ENCODE measurements at places on chromosomes 6 and 20.

- H3K36me3 ChIP-seq, result peaks cover 4% of the 10 kb centered on the region
- H3K4me1 ChIP-seq, result peaks cover 8% of the 10 kb centered on the region
- no peak overlapping the region for H3K27ac ChIP-seq
- no peak for DNase-seq
- H3K4me3 ChIP-seq, result no peak overlapping the region
These were observed 4.1 kb upstream of the VEGFA start for GRCh38 chr6:43765776-43766499.

DNA sequence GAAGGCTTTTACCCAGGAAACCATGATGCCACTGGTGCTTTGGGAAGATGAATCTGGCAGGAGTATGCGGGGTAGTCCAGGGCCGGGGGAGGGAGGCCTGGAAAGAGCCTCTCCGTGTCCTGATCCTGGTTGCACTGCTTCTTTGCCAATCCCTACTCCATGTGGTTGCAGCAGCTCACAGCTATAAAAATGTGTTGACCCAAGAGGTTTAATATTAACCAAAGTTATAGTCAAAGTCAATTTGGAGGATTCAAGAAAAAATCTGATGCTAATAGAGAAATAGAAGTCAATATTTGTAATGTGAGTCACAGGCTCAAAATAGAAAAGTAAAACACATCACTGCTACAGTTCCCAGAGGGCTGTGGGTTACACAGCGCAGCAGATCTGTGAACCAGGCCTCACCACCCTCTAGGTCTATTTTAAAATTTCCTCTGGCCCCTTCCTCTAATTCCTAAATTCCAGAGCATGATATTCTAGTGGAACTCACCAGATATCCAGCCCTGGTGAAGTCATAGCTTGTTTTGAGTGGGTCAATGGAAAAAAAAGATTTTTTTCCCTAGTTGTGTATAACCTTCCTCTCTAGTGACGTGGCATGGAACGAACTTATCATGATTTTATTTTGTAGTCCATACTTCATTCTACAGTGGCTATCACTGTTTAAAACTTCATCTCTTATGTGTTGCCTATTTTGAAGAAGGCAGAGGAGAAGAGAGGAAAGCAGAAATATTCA lies 63.2 kb upstream of the BMP2 start:
- no peaks in the 10 kb centered on the region for H3K4me1 ChIP-seq
- H3K4me3 ChIP-seq, result no peak overlapping the region
- H3K36me3 ChIP-seq, result no peaks in the 10 kb centered on the region
- no peaks in the 10 kb centered on the region for H3K27me3 ChIP-seq
- H3K27ac ChIP-seq, result no peak overlapping the region

- H3K27me3 ChIP-seq, result peaks cover 88% of the 10 kb centered on the region
- H3K27ac ChIP-seq, result no peak overlapping the region
- H3K36me3 ChIP-seq, result no peaks in the 10 kb centered on the region
These were observed 740 bp downstream of the TRIM15 start for GRCh38 chr6:30163918-30164654.

- H3K4me3 ChIP-seq, result no peak overlapping the region
- H3K27ac ChIP-seq, result peak overlapping the region; percentile 46
- H3K36me3 ChIP-seq, result peaks cover 9% of the 10 kb centered on the region
- no peak for DNase-seq
These were observed 141.5 kb downstream of the ARID1B start for GRCh38 chr6:156918647-156919046.

GRCh38 chr6:28212510-28213212 lies 12.4 kb upstream of the ZSCAN9 start:
- H3K36me3 ChIP-seq, result peaks cover 10% of the 10 kb centered on the region
- no peak overlapping the region for H3K27ac ChIP-seq
- peaks cover 16% of the 10 kb centered on the region for H3K4me1 ChIP-seq
- H3K27me3 ChIP-seq, result peaks cover 93% of the 10 kb centered on the region

GRCh38 chr20:37316116-37316774 lies 26.8 kb downstream of the MANBAL start:
- peak overlapping the region; percentile 90 for H3K27ac ChIP-seq
- H3K4me1 ChIP-seq, result peaks cover 36% of the 10 kb centered on the region
- peaks cover 7% of the 10 kb centered on the region for H3K36me3 ChIP-seq
- H3K27me3 ChIP-seq, result no peaks in the 10 kb centered on the region
- DNase-seq, result peak; percentile 7

DNA sequence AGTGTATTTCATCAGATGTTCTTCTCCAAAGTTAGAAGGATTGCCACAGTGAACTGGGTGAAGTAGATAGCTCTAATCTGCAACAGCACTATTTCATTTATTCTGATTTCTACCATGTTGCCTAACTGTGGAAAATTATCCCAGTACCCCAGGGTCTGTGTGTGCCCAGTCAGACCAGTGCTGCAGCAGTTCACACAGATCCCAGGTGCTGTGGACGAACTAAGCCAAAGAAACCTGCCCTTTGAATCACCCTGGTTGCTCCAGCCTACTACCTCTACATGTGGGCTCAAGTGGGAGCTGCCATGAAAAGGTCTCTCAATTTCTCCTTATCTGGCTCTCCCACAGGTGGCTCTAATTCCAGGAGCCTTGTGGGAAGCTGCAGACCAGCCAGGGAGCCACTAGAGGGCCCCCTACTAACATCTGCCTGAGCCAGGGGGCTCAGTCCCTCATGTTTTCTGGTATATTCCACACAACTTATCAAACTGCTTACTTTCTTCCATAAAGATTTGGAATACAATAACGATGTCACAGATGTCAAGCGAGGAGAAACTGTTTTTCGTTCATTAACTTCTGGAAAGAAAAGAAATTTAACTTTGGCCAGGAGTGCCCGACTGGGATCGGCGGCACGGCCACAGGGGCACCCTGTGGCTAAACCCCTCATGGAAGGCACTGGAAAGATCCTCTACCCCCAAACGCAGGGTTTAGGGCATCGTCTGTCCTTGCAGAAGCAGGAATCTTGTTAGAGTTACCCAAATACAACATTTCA lies 31.6 kb upstream of the LY86 start:
- peaks cover 2% of the 10 kb centered on the region for H3K4me1 ChIP-seq
- H3K27ac ChIP-seq, result no peak overlapping the region
- no peak overlapping the region for H3K4me3 ChIP-seq

- no peaks in the 10 kb centered on the region for H3K27me3 ChIP-seq
- H3K4me3 ChIP-seq, result no peak overlapping the region
- H3K36me3 ChIP-seq, result no peaks in the 10 kb centered on the region
- no peak for DNase-seq
- H3K4me1 ChIP-seq, result no peaks in the 10 kb centered on the region
These were observed 201.6 kb downstream of the FOXA2 start for GRCh38 chr20:22382742-22383141.

GRCh38 chr6:37565267-37566110 lies 65.8 kb upstream of the CCDC167 start:
- no peaks in the 10 kb centered on the region for H3K36me3 ChIP-seq
- H3K27me3 ChIP-seq, result peaks cover 6% of the 10 kb centered on the region
- peak overlapping the region; percentile 57 for H3K4me3 ChIP-seq
- DNase-seq, result no peak
- peak overlapping the region; percentile 39 for H3K27ac ChIP-seq
- H3K4me1 ChIP-seq, result peaks cover 6% of the 10 kb centered on the region

DNA sequence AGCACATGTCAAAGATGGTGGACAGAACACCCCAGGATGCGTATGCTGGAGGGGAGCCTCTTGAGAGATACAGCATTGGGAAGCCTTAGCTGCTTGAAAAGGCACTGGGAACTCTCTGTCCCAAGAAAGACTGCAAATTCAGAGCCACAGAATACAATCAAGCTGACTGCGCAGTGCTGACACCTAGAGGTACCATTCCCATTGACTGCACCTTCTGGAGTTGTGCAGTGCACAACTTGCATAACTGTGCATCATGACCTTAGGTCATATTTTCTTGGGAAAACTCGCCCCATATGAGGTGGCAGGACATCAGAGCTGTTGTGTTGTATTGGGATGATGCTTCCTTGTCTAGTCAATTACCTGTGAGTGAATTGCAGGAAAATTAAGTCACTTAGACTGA lies 646.5 kb upstream of the NOX3 start:
- no peaks in the 10 kb centered on the region for H3K4me1 ChIP-seq
- H3K27ac ChIP-seq, result no peak overlapping the region
- H3K27me3 ChIP-seq, result no peaks in the 10 kb centered on the region
- DNase-seq, result no peak
- H3K36me3 ChIP-seq, result no peaks in the 10 kb centered on the region

- H3K27ac ChIP-seq, result no peak overlapping the region
- H3K36me3 ChIP-seq, result no peaks in the 10 kb centered on the region
- no peaks in the 10 kb centered on the region for H3K4me1 ChIP-seq
- no peak overlapping the region for H3K4me3 ChIP-seq
- DNase-seq, result no peak
- H3K27me3 ChIP-seq, result peaks cover 1% of the 10 kb centered on the region
These were observed 31.7 kb upstream of the CST1 start for GRCh38 chr20:23782366-23782983.

GRCh38 chr6:31418251-31418650 lies 14.9 kb downstream of the MICA start:
- H3K27ac ChIP-seq, result no peak overlapping the region
- DNase-seq, result no peak
- H3K4me1 ChIP-seq, result no peaks in the 10 kb centered on the region
- H3K27me3 ChIP-seq, result no peaks in the 10 kb centered on the region
- H3K36me3 ChIP-seq, result peaks cover 22% of the 10 kb centered on the region

DNA sequence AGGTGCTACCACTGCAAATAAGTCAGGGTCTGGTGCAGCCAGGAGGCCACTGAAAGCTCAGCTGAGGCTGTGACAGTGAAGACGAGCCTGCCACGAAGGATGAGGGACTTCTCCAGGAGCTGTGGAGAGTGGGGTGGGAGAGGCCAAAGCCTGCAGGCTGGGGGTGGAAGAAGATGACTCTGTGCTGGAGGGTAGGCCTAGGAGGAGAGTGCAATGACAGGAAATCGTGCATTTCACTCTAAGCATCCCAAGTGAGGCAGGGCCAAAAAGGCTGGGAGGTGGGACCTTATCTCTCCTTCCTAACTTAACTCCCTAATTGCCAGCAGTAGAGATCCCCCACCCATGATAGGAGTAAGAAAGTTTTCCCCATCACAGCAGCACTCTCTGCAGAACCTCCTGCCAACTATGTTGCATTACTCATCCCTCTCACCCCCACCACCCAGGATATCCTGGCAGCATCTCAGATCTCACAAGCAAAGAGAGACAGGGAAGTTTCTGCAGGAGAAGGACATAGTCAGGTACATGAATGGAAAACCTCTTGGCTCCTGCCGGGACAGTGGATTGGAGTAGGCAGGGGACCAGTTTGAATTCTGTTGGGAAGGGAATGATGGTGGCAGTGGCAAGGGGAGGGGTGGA lies 466.2 kb downstream of the CDH26 start:
- H3K27ac ChIP-seq, result no peak overlapping the region
- H3K36me3 ChIP-seq, result no peaks in the 10 kb centered on the region
- no peak for DNase-seq
- no peak overlapping the region for H3K4me3 ChIP-seq
- no peaks in the 10 kb centered on the region for H3K4me1 ChIP-seq
- H3K27me3 ChIP-seq, result peaks cover 29% of the 10 kb centered on the region

DNA sequence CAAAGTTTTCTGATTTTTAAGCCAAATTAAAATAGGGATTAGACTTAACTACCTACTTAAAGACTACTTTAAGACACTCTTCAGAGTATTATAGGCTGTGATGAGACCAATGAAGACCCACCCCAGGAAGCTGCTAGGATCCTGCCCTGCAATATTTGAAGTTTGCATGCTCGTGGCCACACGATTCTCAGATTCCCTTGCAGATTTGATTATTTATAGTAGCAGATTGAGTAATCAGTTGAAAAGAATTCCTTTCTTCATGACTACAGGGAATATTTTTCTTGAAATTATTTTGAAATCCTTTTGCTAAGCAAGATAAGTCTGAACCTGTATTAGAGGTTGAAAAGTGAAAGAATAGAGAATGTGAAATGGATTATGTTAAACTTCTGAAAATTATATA lies 122.3 kb downstream of the B3GAT2 start:
- no peak for DNase-seq
- no peak overlapping the region for H3K4me3 ChIP-seq
- H3K27ac ChIP-seq, result no peak overlapping the region
- peaks cover 6% of the 10 kb centered on the region for H3K36me3 ChIP-seq
- H3K27me3 ChIP-seq, result no peaks in the 10 kb centered on the region

GRCh38 chr6:43122146-43122545 lies 46.0 kb downstream of the PTK7 start:
- H3K4me3 ChIP-seq, result no peak overlapping the region
- peaks cover 2% of the 10 kb centered on the region for H3K36me3 ChIP-seq
- no peaks in the 10 kb centered on the region for H3K4me1 ChIP-seq
- no peak for DNase-seq
- peaks cover 44% of the 10 kb centered on the region for H3K27me3 ChIP-seq

DNA sequence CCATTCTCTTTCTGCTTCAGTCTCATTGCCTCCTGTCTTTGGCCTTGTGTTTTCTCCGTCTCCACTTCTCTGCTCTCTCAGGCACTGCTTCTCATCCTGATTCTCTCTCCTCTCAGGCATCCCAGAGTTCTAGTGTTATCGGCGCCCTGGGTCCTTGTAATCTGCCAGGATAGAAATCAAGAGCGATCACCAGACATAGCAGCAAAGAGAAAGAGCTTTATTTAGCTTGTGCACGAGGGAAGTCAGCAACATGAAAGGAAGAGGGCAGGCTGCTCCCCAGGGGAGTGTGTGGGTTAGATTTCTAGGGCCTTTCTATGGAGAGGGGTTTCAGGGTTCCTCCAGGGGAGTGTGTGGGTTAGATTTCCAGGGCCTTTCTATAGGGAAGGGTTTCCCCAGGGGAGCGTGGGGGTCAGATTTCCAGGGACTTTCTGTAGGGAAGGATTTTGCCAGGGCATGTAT lies 32.5 kb downstream of the SUN5 start:
- H3K4me3 ChIP-seq, result no peak overlapping the region
- H3K27me3 ChIP-seq, result no peaks in the 10 kb centered on the region
- peaks cover 31% of the 10 kb centered on the region for H3K36me3 ChIP-seq
- H3K4me1 ChIP-seq, result peaks cover 66% of the 10 kb centered on the region
- H3K27ac ChIP-seq, result no peak overlapping the region
- DNase-seq, result no peak

GRCh38 chr20:40551125-40551530 lies 137.9 kb downstream of the MAFB start:
- no peak overlapping the region for H3K27ac ChIP-seq
- DNase-seq, result no peak
- no peaks in the 10 kb centered on the region for H3K36me3 ChIP-seq
- H3K4me3 ChIP-seq, result no peak overlapping the region
- no peaks in the 10 kb centered on the region for H3K4me1 ChIP-seq
- H3K27me3 ChIP-seq, result peaks cover 59% of the 10 kb centered on the region

DNA sequence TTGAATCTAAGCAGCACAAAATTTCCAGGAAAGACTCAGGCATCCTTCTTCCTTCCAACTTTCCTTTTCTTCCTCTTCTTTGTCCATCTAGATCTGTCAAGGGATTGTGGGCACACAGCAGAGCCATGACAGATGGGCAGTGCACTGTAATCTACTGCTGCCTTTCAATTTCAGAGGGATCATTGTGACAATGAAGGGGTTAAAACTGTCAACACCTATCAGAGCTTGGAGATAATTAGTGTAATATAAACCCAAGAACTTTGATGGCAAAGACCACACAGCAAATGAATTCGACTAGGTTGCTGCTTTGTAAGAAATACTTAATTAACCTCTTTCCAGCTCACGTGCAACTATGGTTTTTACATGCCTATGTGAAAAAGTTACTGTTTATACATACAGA lies 55.0 kb downstream of the SAMD5 start:
- no peaks in the 10 kb centered on the region for H3K36me3 ChIP-seq
- no peak overlapping the region for H3K27ac ChIP-seq
- H3K4me3 ChIP-seq, result no peak overlapping the region
- no peak for DNase-seq

GRCh38 chr6:40328986-40329545 lies 258.1 kb downstream of the LRFN2 start:
- H3K4me1 ChIP-seq, result peaks cover 2% of the 10 kb centered on the region
- H3K36me3 ChIP-seq, result peaks cover 3% of the 10 kb centered on the region
- no peak for DNase-seq
- H3K27me3 ChIP-seq, result peaks cover 61% of the 10 kb centered on the region
- H3K27ac ChIP-seq, result peak overlapping the region; percentile 44

- H3K36me3 ChIP-seq, result no peaks in the 10 kb centered on the region
- H3K27me3 ChIP-seq, result peaks cover 24% of the 10 kb centered on the region
- no peaks in the 10 kb centered on the region for H3K4me1 ChIP-seq
- no peak for DNase-seq
These were observed 244.3 kb upstream of the TSHZ2 start for GRCh38 chr20:52727740-52728456.
